D341Med (cell line): ENCODE measurements at places on chromosomes 16 and 17.

GRCh38 chr17:48198950-48199541, 91.5 kb downstream of the SNX11 start:
- no peak for DNase-seq

- DNase-seq = peak; percentile 71
These were observed 5.3 kb downstream of the NEURL4 start for GRCh38 chr17:7323731-7324437.

DNA sequence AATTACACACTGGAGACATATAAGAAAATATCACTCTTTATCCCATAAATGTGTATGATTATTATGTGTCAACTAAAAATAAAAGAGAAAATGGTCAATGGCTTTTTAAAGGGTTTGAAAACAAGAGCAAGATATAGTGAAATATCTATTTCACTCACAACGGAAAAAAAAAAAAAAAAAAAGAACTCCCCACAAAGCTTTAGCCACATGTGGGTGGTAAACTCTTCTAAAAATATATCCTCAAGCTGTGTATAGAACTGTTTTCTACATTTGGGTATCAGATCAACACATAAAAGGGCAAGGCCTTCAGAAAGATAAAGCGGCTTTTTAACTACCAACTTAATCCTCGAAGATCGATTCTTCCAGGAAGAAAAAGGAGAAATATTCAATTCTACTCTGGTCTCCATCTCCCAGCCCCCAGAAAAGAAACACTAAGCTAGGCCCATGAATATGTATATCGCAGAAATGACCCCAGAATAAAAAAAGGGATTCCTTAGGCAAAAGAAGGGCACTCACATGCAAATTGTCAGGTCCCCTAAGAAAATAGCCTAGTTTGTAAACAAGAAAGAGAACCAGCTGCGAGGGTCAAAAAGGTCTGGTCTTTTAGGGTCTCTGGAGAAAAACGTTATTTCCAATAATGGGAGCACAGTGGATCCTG, 4.4 kb downstream of the LITAF start:
- no peak for DNase-seq

DNA sequence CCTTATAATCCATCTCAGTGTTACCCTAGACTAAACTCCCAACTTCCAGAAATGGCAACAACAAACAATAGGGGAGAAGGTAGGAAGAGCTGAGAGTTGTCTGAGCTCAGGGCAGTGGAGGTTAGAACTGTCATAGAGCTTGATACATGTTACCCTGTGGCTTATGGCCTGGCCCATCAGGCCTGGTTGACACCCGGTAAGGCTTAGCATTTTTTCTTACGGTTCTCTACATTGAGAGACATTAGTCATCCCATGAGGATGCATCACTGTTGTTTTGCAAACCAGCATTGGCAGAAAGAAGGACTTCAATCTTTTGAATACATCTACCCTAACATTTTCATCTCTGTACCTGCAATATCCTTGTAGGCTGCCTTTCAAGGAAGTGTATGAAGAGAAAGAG, 226.6 kb downstream of the PHKB start:
- no peak for DNase-seq

- DNase-seq = no peak
These were observed 87.0 kb downstream of the CBLN1 start for GRCh38 chr16:49194537-49195236.

GRCh38 chr17:60863892-60864707, 186.4 kb downstream of the BCAS3 start:
- DNase-seq = no peak

DNA sequence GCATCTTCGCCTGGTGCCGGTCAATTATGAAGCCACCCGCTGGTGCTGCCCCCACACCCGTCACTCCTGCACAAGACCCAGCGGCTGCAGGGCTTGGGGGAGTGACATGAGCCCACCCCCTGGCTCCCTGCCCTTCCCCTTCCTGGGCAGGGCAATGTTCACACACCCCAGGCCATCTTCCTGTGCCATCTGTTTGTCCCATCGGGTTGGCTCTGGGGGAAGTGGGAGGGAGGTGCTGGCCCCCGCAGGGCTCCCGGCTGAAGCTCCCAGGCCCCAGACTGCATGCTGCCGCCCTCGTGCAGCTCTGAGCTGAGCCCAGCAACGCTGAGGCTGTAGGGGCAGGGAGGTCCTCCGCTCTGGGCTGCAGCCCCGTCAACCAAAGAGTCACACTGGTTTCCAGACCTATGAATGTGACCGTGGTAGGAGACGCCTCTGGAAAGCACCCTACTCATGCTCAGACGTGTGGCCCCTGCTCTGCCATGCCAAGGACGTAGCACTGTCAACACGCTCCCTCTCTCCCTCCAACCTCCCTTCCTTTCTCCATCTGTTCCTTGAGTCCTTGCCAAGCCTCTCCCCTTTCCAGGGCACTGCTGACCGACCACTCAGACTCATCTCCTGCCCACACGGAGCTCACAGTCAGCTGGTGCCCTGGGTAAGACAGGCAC, 140.4 kb downstream of the ENGASE start:
- no peak for DNase-seq

DNA sequence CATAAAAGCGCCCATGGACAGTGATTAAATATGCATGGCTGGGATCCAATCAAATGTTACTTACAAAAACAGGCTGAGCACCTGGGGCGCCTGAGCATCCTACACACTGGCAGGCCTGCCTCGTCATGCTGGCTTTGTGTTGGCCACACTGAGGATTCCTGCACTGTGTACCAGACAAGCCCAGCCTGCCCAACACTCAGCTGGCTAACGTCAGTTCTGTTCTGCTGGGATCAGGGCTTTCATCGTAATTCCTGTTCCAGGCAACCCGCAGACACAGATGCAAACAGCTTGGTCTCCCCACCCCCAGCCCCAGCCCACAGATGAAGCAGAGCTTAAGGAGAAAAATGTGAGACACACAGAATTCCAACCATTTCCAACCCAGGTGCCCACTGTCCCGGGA, 30.7 kb downstream of the PIMREG start:
- no peak for DNase-seq

- peak; percentile 4 for DNase-seq
These were observed 3.8 kb upstream of the CBFB start for GRCh38 chr16:67025210-67025550.

DNA sequence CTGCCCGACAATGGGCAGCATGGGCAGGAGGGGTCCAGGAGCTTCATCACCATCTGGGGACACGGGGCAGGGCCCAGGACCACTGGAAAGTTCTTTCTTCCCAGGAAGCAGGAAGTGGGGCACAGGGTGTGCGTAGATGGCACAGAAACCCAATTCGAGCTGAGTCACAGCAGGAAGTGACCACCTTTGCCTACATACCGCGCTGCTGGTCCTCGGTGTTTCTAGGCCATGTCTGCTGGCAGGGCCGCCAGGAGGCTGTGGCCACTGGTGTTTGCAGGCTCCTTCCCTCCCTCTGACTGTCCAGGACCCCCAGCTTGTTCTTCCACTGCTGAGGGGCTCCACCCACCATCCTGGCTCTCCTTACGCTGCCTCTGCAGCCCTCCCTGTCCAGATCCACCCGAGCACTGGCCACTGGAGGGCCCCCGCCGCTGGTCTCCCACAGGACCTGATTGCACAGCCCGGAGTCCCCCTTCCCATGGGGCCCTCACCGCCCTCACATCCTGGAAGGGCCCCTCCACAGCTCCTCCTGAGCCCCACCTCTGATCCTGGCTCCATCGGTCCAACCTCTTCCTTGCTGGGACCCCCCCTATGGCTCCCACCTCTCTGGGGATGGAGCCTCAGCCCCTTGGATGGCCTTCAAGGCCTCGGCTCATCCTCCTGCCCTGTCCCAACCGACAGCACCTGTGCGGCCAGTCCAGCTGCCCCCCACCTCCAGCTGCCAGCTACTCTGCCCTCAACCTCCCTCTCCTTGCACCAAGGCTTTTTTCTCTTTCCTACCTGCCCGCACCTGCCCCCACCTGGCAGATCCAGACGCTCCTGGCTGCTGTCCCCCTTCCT, 14.5 kb upstream of the RASD1 start:
- DNase-seq = no peak

DNA sequence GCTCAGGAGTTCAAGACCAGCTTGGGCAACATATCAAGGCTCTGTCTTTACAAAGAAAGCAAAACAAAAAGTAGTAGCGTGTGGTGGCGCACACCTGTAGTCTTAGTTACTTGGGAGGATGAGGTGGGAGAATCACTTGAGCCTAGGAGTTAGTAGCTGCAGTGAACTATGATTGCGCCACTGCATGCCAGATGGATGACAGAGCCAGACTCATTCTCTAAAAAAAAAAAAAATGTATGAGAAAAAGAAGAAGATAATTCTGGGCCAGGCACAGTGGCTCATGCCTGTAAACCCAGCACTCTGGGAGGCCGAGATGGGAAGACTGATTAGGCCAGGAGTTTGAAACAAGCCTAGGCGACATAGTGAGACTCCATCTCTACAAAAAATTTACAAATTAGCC, 28.5 kb downstream of the STAT5B start:
- DNase-seq = no peak

- peak; percentile 26 for DNase-seq
These were observed 358.3 kb downstream of the SEC14L1 start for GRCh38 chr17:77498791-77499698.

- no peak for DNase-seq
These were observed 120.6 kb downstream of the GOSR1 start for GRCh38 chr17:30597776-30598288.

DNA sequence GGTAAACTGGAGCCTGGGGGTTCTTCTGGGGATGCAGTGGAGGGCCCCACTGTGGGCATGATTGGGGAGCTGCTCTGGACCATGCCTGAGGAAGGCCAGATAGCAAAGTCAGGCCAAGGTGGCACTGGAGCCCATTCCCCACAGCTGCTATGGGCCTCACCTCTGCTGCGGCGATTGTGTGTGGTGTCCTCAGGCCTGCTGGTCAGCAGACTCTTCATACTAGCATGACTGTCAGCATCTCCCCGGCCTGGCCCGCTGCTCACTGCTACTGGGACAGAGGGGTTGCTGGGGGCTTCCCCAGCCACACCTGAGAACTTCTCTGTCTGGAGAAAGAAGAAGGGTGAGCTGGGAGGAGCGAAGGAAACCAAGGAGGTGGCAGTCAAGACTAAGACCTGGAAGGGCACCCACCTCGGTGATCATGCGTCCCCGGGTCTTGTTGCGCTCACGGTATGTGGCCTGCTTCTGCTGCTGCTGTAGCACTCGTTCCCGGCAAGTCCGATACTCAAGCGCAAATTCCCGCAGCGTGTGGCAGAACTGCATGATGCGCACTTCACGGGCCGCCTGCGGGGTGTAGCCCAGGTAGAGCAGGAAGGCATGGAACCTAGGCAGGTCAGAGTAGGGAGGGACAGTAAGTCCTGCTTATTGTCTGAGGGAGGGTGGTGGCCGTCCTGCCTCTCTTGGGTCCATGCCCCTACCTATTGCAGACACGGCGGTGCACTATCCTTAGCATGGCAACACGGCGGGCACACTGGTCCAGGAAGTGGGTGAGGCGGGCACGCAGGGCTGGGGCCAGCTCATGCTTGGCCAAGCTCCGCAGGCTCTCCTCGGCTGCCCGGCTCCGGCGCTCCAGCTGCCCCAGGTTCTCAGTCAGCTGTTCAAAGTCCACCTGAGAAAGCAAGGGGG, 3.2 kb downstream of the TMEM208 start:
- no peak for DNase-seq

DNA sequence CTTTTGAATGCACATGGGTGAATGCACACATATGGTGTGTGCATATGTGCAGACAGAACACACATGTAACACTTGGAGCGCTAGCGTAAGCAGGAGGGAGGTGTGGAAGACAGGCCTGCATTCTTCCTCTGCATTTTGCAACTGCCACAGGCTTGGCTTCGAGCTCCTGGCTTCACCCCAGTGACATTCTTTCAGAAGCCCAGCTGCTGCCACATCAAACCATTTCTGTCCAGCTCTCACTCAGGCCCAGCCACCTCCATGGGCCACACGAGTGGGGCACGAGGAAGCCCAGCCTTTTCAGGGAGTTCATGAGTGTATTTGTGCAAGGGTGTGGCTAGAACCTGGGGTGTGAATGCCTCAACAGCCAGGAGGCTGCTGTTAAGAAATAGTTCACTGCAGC, 18.8 kb downstream of the LGALS3BP start:
- DNase-seq = no peak

GRCh38 chr16:4315186-4316107, at the start of gene GLIS2:
TSS of gene GLIS2 (plus strand) at chr16:4316067. CDS start at chr16:4332281, 16,214 bp downstream.
- DNase-seq = peak; percentile 90

GRCh38 chr17:67050066-67050465, 5.7 kb downstream of the CACNG1 start:
- DNase-seq = peak; percentile 41

- DNase-seq = no peak
These were observed 41.0 kb downstream of the FZD2 start for GRCh38 chr17:44598329-44598728.

- no peak for DNase-seq
These were observed 46.2 kb downstream of the CYB561 start for GRCh38 chr17:63399856-63400255.

DNA sequence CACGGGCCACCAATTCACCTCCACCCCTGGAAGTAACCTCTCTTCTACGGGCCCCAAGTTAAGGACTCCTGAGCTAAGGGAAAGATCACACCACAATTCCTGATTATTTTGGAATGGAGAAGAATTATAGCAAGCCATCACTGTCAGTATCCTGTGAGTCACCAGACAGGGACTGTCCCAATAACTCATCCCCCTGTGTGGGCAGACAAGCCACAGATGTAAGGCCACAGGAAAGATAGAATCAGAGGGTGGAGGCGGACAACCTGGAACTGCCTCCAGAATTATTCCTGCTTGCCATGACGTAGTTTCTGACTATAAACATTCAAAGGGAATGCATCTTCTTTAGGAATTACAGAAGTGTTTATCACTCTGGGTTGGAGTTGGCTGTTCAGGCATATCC, 5.8 kb upstream of the MYO1D start:
- DNase-seq = no peak

DNA sequence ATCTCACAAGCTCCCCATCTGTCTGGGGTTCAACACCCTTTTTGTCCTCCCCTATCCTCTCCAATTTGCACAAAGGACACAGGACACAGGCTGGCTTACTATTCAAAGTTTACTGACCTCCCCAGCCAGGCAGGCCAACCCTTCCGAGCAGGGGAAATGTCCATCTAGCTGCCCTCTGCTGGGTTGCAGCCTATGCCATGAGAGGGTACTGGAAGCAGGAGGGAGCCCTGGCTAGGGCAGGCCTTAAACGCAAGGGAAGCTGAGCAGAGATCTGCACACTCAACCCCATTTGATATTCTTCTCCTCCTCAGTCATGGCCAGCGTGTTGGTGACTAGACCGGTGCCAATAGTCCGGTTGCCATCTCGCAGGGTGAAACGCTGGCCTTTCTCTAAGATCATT, 3.5 kb downstream of the TUFM start:
- no peak for DNase-seq
